ENCODE measurements at places on chromosomes 6 and 20.

- DNase-seq = no peak
Measured at GRCh38 chr6:107344383-107344782, 115.0 kb downstream of the PDSS2 start.

- peak; percentile 22 for DNase-seq
Measured at GRCh38 chr20:43949741-43950618, 35.3 kb downstream of the TOX2 start.

- DNase-seq = no peak
Measured at GRCh38 chr20:57317789-57318371, 11.7 kb upstream of the SPO11 start.

DNA sequence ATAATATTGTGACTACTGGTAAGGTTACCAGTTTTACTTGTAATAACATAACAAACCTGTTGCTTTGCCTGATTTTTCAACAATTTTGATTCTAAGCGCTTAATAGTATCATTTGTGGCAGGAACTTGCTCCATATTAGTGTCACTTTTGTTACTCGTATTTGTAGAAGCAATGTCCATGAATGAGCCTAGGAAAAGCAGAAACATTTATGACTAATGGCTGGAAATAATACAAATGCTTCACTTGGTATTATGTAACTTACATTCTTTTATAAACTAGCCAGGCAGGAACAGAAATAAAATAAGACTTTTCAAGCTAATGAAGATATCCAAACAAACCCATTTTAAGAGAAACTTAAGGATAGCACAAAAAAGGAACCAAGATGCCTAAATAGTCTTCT is 38.9 kb downstream of the MAP3K7 start:
- no peak for DNase-seq

- DNase-seq = no peak
Measured at GRCh38 chr20:8587251-8587650, 455.2 kb downstream of the PLCB1 start.

GRCh38 chr6:73508776-73509175 is 12.1 kb downstream of the EEF1A1 start:
- no peak for DNase-seq

DNA sequence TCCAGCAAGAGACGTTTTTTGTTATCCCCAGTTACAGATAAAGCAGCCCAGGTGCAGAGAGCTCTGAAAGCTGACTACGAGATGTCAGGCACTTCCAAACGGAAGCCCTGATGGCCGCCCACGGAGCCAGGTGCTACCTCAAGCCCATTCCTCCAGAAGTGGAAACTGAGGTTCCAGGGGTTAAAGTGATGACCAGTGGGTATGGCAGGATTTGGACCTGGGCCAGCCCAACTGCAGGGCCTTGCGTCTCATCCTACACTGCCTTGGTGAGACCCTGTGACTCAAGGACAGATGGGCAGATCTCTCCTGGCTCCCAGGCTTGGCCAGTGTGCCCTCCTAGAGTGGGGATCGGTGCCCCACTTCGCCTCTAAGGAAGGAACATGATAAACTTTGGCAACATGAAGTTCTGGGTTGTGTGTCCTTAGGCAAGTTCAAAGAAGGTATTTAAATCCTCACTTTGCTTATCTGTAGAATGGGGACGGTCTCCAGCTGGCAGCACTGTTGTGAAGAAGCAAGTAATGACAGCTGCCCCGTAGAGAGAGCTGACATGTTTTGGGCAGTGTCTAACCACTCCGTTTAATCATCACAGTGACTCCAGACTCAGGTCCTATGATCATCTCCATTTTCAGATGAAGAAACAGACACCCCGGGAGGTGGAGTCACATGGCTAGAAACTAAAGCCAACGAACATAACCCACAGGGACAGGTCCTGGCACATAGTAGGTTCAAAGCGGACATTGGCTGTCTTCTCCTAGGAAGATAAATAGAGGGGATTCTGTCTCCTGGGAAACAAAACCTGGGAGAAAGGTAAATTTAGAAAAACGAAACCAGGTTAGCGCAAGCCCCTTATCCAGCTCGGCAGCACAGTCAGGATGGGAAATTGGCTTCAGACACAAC is 34.4 kb upstream of the CDH22 start:
- DNase-seq = no peak

- no peak for DNase-seq
Measured at GRCh38 chr6:14953836-14954235, 292.0 kb upstream of the JARID2 start.

- no peak for DNase-seq
Measured at GRCh38 chr6:145798530-145798929, 16.1 kb downstream of the FBXO30 start.

DNA sequence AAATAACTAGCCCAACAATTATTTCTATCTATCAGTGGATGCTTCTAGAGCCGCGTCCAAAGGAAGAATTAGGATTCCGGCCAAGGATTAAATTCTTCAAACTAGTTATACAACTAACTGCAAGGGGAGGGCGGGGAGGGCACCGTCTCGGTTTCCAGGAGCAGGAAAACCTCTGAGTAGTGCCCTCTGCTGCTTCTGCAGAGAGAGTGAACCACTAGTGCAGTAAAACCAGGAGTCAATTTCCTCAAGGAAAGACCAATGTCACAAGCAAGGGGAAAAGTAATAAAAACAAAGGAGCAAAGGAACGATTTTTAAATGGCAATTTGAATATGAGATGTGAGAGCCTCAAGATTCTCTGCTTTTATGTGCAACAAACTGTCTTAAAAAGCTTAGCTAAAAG is 16.5 kb upstream of the UBE2J1 start:
- no peak for DNase-seq

DNA sequence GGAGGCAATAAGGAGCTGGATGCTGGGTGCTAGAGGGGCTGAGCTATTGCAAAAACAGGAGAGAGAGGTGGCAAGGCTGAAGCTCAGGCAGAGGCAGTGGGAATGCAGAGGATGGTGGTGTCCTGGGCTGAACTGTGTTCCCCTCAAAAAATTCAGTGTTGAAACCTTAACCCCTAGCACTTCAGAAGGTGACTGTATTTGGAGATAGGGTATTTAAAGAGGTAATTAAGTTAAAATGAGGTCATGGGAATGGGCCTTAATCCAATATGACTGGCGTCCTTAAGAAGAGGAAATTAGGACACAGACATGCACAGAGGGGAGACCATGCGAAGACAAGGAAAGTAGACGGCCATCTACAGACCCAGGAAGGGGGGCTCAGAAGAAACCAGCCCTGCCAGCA is 11.5 kb upstream of the MMP9 start:
- DNase-seq = no peak

GRCh38 chr6:91715171-91715805 is 1128.4 kb upstream of the MAP3K7 start:
- no peak for DNase-seq

- DNase-seq = no peak
Measured at GRCh38 chr20:1278993-1279392, 12.9 kb downstream of the SNPH start.

- no peak for DNase-seq
Measured at GRCh38 chr20:51469046-51469445, 73.5 kb downstream of the NFATC2 start.

- no peak for DNase-seq
Measured at GRCh38 chr6:167424060-167424673, 99.3 kb downstream of the TTLL2 start.

GRCh38 chr20:38132156-38132909 is 32.7 kb downstream of the TGM2 start:
- no peak for DNase-seq

All from stimulated activated CD4-positive, alpha-beta T cell treated with anti-CD3 and anti-CD28 coated beads, Interleukin-15, amount 100 ng/mL, for 1 hour (primary cell).